ENCODE measurements at places on chromosomes 5 and 9.

GRCh38 chr5:429453-430188 is 13.4 kb upstream of the EXOC3 start:
- DNase-seq, result no peak

- DNase-seq, result no peak
Observed at GRCh38 chr5:73747696-73748380, 121.8 kb downstream of the ARHGEF28 start.

- DNase-seq, result no peak
Observed at GRCh38 chr5:114062932-114063867, 298.7 kb upstream of the KCNN2 start.

GRCh38 chr5:1103093-1103492 is 8.8 kb downstream of the SLC12A7 start:
- DNase-seq, result no peak

DNA sequence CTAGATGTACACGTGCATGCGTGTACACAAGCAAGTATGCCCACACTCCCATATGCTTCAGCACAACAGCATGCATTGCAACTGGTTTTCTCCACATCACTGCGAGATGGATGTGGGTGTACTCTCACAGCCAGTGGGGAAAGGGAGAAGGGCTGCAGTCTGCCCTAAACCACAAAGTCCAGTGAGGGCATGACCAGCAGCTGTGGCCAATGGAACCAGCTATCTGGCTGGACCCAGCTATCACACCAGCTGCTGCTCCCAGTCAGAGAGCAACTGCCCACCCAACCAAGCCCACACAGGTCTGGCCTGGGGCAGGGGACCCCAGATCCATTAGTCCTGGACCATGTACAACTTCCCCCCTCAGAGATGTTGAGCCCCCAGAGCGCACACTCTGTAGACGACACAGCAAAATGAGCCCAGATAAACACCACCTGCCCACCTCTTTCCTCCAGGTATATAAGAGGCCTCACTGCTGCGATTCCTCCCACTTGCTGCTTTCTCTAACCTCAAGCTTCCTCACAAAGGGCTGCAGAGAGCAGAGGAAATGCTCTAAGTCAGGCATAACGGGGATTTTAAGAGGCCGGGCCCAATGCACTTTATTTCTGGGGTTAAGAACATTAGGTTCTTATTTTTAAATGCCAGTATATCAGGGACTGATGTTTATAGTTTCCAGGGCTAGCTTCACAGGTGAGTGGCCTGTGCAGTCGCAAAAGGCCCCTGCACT is 39.0 kb downstream of the SHB start:
- no peak for DNase-seq

DNA sequence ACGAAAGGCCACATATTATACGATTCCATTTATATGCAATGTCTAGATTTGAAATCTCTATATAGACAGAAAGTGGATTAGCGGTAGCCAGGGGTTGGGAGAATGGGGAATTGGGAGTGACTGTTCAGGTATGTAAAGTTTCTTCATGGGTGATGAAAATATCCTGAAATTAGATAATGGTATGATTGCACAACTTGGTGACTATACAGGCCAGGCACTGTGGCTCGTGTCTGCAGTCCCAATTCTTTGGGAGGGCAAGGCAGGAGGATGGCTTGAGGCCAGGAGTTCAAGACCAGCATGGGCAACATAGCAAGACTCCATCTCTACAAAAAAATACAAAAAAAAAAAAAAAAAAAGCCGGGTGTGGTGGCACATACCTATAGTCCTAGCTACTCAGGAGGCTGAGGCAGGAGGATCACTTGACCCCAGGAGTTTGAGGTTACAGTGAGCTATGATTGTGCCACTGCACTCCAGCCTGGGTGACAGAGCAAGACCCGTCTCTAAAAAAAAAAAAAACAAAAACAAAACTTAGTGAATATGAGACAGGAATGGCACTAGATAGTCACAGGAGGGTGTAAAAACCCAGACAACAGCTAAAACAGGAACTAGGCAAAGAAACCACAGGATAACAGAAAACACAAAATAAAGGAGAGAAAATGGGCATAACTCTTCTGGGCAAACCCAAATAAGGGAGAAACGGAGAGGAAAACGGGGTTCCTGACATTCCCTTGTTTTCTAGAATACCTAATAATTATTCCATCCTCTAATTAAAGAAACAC is 72.1 kb upstream of the ZNF618 start:
- DNase-seq, result no peak

DNA sequence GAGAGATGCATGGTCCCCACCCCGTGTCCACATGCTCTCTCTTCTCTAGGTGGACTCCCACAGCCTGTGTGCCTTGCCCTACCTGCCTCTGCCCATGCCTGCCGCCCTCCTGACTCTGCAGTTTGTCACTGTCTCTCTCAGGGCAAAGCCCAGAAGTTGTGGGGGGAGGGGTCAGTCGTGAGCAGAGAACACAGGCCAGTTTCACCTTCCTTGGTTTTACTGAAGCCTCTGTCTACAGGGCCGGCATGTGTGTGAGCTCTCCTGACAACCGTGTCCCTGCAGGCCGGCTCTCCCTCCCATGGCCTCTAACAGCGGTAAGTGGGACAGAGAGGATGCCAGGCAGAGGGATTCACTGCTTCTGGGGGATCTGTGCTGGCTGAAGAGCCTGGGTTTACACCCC is 43.5 kb upstream of the SLC25A51 start:
- DNase-seq, result no peak

GRCh38 chr5:179862891-179863290 is 4.3 kb upstream of the MRNIP start:
- no peak for DNase-seq

DNA sequence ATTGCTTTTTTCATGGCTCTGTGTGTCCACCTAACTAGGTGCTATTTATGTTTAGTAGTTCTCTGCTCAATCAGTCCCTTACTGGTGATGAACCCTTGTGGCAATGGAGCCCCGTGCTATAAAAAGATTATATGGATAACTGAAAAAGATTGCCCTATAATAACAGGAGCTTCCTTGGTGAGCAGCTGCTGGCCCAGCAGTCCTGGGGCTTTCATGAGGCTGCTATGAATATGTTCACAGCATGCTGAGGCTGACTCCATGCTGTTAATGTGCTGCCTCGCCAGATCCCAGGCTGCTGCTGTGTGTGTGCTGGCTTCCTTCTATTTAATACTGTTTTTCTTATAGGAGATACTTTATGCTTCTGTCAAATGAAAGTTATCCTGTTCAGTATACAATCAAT is 357.5 kb downstream of the TAF11L14 start:
- no peak for DNase-seq

DNA sequence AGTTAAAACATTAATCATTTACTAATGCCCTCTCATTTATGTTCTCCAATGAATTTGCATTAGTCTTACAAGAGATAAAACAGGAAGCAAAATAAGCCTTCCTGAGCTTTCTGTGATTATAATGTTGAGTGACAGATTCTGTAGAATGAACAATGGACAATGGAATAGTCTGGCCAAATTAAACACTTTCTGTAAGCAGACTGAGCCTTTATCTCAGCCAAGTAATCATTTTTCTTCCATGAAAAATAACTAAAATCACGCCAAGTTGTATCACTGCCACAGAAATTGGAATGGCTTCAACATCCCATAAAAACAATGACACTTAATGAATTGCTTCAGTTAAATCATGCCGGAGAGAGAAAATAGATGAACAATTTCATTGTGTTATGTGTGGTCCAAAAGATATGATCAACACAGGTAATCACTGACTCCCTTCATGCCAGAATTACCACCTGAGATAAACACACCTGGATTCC is 63.0 kb downstream of the TSSK1B start:
- DNase-seq, result no peak

DNA sequence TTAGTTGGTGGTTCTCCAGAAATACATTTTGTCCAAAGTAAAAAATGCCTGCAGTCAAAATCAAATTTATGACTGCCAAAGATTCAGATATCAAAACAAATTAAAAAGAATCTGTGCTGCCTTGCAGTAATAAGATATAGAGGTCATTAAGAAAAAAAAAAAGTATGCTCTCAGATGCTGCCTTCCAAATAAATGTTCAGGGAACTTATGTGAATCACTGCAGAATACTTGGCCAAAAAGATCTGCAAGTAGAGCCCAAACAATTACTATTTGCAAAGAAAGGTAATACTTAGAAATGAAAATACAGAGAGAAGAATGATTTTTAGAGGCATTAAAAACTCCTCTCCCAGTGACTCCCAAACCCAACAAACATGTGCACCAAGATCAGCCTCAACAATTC is 52.4 kb downstream of the MRPS27 start:
- no peak for DNase-seq

- DNase-seq, result no peak
Observed at GRCh38 chr5:36450229-36451014, 148.7 kb upstream of the RANBP3L start.

DNA sequence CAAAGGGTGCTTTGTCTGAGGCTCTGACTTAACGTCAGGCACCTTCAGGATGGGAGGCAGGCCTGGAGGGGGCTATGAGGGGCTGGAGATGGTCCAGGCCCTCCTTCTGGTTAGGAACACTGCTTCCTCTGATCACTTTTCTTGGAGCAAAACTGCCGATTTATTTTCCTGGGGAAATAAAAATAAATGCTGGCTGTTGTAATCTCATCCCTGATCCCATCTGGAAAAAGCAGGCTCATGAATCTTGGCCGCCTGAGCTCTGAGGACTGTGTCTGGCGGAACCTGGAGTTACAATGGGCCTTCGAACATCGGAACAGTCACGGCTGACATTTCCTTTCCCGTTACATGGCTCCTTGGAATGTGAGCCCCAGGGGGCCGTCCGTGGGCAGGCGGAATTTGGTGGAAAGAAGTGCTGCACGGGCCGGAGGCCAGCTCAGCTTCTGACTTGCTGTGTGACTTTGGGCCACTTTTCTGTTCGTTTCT is 157.8 kb downstream of the RGS3 start:
- DNase-seq, result no peak

GRCh38 chr5:8981016-8981415 is 564.9 kb downstream of the SEMA5A start:
- DNase-seq, result no peak

DNA sequence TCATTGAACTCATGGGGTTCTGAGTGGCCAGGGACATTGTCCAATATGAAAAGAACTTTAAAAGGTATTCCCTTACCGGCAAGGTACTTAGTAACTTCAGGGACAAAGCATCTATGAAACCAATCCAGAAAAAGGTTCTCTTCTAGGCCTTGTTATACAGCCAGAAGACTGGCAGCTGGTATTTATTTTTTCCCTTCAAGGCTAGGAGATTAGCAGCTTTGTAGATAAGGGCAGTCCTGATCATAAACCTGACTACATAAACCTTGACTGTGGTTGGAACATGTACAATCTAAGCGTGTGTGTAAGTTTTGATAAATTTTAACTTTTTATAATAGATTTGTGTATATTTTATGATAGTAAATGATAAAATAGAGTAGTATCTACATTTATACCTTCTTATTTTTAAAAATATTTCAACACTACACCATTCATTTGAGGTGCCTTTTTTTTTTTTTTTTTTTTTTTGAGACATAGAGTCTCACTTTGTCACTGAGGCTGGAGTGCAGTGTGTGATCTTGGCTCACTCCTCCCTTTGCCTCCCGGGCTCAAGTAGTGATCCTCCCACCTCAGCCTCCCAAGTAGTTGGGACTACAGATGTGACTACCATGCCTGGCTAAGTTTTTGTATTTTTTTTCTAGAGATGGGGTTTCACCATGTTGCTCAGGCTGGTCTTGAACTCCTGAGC is 24.5 kb downstream of the RANBP17 start:
- no peak for DNase-seq
